ENCODE measurements at places on chromosomes 12 and 14. TPM values are rescaled to one million over a fixed set of nuclear protein-coding genes. Genes with fewer than 3 reads are reported as not detected.

- no peak for DNase-seq
Measured at GRCh38 chr12:49937639-49938300, 12.8 kb upstream of the AQP2 start.

DNA sequence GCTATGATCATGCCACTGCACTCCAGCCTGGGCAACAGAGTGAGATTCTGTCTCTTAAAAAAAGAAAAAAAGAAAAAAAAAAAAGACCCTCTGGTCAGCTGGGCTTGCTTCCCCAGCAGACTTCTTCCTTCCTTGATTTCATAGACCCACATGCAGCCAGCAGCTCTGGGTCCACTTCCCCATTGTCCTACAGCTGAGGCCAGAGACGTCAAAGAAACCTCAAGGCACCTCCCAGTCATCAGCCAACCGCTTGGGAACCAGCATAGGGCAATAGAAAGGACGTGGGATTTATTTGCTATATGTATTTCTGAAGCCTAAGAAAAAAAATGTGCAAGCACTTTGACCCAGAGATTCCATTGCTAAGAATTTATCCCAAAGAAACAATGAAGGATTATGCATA is 35.4 kb upstream of the SPPL3 start:
- DNase-seq, result no peak

GRCh38 chr12:53232646-53233461 is 845 bp upstream of the RARG start:
- no peak for DNase-seq

GRCh38 chr12:11884116-11884515 is 186.6 kb upstream of the BCL2L14 start:
- DNase-seq, result no peak

Gene ADAM21
- total RNA-seq, result not detected

Gene C12orf50
- not detected for total RNA-seq

Data from epithelial cell of proximal tubule (primary cell).